ENCODE measurements at places on chromosomes 12 and 14. TPM values are rescaled to one million over a fixed set of nuclear protein-coding genes. Genes with fewer than 3 reads are reported as not detected.

DNA sequence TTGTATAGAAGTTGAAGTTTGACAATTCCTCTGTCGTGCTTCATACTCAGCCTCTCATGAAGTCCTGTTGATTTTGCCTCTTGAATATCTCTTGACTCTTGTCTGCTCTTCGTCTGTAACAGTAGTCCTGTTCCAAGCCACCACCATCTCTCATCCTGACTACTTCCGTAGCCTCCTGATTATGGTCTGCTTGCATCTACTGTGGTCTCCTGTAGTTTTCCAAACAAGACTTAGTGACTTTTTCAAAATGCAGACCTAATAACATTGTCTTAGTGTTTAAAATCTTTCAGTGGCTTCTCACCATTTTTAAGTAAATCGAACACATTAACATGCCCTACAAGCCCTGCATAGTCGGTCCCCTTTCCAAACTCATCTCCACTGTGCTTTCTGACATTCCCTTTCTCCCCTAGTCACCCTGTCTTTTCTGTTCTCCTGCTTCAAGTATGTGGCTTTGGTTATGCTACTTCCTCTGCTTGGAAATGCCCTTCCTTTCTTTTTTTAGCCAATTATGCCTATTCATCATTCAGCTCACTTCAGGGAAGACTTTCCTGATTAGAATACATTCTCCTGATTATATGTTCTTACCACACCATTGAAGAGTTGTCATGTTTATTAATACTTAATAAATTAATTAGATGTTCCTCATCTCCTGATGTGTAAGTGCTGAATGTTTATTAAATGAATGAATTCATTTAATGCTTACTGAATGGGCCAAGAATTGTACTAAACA, 2.0 kb downstream of the SCYL2 start:
- no peak for DNase-seq

DNA sequence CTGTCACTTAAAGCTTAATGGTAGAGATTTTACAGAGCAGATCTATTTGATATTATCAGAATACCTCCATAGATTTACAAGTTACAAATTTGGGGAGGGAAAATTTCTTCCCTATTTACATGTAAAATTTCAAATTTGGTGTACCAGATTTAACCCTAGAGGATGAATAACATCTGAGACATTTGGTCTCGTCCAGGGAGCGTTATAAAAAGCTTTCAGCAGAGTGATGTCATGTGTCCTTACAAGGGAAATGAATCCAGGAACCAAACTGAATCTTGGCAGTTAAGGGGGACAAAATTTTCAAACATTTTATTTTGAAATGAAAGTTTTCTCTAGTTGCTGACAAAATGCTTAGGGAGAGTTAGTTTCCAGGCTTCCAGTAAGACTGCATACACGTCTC, 4.5 kb upstream of the CDK17 start:
- no peak for DNase-seq

Gene RASSF9
- total RNA-seq = 2.7 TPM

Gene ZNF664
- total RNA-seq = 43.4 TPM

DNA sequence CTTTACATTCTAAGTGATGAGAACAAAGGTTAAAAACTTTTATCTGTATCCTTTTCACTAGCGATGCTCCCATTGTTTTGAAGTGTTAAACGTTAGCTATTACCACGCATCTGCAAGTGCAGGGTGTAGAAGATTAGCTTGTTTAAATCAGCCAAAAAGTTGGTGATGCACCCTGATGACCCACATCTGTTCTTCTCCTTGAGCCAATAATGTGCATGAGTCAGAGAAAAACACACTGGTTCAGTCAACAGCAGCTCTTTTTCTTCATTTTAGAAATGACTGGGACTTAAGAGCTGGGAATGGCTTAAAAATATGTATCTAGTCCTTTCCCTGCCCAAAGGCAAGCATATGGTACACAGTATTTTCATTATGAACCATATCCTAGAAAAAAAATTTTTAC, 323.5 kb upstream of the PDE3A start:
- DNase-seq = no peak

GRCh38 chr12:113424915-113425823, 3.0 kb downstream of the SDSL start:
- DNase-seq = no peak

DNA sequence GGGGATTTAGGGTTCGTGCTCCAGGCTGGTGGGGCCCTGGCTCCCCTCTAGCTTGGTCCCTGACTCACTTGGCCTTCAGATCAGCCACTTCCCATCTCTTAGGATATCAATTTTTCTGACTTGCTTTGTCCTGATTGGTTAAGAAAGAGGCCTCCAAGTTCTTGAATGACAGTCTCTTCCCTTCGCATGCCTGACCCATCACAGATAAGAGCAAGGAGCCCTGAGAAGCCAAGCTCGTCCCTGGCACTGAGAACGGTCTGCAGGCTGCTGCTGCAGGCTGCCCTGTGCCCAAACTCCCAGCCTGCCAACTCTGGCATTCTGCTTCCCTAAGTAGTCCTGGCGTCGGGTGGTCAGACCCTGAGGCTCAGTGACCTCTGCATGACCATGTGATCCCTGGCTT, 794 bp upstream of the LRTM2 start:
- DNase-seq = no peak

Gene TAS2R13
- total RNA-seq = 2.8 TPM

DNA sequence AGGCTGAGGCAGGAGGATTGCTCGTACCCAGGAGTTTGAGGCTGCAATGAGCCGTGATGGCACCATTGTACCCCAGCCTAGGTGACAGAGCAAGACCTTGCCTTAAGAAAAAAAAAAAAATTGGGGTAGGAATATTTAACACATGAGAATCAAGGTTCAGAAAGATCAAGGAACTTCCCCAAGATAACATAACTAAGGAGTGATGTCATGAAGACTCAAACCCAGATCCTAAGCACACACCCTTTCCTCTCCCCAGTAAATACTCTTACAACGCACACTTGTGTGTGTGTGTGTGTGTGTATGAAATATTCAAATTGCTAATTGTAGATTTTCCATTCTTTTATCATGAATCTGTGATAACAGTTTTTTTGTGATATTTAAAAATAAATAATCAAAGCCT, 90.6 kb upstream of the NUDT4 start:
- no peak for DNase-seq

GRCh38 chr14:29674566-29675285, 252.9 kb downstream of the PRKD1 start:
- DNase-seq = no peak

DNA sequence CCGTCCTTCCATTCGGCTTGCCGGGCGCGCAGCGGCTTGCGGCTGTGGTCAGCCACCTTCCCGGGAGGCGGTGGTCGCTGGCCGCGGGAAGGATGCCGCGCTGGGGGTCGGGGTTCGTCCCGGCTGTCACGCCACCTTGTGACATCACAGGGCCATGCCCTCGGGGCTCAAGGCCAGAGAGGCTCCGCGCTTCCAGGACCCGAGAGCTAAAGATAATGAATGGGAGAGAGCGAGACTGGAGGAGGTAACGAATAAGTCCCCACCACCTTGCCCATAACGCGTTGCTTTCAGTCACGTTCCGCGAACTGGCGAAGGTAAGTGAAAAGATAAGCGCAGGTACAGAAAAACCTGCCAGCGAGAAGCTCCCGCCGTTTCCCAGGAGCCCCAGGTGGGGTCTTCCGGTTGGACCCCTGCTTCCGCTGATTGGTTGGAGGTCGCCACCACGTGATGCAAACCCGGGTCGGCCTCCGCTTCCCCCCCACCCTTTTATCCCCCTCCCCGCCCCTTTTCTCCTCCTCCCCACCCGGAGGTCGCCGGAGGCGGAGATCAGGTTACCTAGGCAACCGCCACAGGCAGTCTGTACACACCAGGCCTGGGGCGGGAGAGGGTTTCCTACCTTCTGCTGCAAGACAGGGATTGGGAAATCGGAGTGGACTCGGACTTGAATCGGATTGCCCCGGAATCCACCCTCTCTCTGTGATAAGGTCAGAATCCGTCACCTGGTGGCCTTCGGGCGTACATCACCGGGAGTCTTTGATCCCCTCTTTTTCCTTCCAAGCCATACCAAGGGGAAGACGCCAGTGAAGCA, at the start of gene LRRC9:
Gene LRRC9 (plus strand): TSS at position 575 of the 808 bp plus-strand sequence.
- DNase-seq = no peak

DNA sequence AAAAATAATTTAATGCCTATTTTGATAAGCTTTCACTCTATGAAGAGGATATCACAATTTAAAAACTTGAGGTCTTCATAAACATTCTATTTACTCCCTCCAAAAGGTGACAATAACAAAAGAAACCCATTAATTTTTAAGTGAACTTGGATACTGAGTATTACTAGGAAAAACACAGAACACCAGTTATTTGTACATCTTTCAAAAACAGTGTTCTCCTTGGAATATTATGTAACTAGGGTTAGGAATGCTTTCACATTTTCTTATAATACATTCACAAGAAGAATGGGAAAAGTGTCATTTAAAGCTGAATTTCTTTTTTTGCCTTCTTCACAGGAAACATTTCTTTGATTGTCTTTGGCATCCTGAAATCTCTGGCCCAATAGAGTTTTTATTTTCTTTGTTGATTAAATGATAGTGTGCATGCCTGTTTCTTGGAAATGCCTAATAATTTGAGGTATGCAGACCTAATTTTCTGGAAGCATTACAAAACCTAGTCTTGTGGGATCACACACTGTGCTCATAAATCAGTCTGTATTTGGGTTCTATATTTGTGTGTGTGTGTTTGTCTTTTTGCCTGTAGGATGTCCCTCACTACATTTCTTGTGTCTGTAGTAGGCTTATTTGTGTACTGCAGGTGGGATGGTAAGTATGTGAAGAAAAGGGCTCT, 76.5 kb downstream of the WNK1 start:
- no peak for DNase-seq

DNA sequence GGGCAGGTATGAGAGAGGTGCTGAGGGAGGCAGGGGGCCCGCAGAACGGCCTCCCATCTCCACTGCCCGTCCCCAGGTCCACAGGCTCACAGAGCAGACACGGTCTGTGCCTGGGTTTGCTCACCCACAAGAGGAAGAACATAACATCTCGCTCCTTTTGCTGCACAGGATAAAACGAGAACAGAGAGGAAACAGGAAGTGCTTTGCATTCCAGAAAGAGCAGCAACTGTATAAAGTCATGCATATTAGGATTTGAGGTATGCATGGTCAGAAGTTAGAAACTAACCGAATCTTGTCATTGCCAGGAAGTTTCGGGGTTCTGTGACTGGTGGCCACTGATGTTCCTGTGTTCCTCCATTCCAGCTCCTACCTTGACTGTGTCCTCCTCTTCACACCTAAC, 25.0 kb downstream of the NTF3 start:
- no peak for DNase-seq

Gene TMEM120B
- total RNA-seq = 8.9 TPM

DNA sequence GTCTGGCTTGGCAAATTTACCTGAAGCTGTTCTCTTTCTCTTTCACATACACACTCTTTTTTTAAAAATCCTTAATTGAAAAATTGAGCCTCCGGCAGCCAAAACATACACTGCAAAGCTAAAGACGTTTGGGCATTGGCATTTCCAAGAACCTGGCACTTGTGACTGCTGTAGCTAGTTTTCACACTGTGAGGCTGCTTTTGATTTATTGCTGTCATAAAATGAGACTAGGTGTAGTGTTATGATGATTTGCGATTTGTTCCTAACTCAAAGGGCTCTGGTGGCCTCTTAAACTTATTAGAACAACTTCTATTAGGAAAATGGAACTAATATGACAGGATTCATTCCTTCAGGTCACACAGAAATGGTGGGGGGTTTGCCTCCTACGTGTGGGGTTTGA, 377.1 kb upstream of the FAR2 start:
- no peak for DNase-seq

Gene CRADD
- 43.7 TPM for total RNA-seq

DNA sequence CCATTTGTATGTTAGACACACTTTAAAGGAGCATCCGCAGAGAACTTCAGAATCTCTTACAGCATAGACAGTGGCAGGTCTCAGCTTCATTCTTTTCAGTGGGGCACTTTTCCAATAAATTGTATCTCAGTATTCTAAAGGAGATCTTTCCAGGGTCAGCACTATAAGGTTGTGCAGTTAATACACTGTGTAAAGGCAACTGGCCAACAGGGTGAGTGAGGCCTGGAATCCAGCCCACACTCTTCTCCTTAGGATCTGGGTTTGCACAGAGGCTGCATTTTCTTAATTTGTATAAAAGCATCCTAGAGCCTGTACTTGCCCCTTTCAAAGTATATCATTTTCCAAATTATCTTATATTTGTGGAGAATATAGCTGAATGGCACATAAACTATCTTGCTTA, 94.2 kb downstream of the MYF5 start:
- DNase-seq = no peak

DNA sequence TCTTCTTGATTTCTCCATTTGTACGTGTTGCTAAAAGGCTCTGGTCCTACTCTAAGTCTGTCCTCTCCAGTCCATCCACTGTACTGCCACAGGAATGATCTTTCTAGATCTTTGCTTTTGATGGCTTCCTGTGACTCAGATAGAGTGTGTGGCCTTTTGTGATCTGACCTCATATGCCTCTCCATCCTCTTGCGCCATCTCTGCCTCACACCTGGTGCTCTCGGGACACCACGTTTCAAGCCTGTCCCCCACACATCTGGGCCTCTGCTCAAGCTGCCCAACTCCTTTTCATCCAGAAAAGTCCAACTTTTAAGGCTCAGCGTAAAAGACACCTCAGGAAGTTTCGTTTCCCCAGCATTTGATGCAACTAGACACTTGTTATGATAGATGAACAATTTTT, 39.0 kb downstream of the DCAF4 start:
- DNase-seq = no peak

Gene KRT80
- total RNA-seq = not detected

DNA sequence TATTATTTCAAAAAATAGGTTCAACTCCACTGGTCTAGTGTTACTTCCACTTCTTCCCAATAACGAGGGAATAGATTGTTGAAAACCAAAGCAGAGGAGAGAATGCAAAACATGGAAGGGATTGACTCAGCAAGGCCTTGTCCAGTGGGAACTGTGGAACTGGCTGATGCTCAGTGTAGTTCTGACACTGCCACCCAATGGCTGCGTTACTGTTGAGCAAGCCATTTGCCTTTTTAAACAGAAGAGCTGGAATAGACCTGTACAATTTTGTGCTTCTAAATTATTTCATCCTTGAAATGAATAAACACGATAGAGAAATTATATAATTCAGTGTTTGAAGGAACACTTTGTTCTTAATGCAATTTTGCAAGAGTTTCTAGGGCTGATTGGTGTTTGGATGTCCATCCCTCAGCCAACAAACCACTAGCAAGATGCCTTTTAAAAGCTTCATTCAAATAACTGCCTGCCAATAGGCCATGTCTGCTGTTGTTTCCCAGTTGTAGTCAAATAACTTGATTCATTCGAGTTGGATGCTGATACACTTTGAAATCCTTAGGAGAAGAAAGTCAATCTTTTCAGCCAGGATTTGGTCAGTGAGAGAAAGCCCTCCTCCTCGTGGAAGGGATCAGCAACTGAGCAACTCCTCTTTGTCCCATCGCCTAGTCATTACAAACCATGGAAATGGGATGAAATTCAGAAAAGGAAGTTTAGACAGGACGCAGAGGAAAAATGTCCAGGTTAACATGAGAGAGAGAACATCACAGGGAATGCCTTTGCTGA, 7.3 kb upstream of the MGP start:
- peak; percentile 92 for DNase-seq

GRCh38 chr12:58844161-58844560, 76.1 kb downstream of the LRIG3 start:
- no peak for DNase-seq
